Activated T-helper 17 cell treated with anti-CD3 and anti-CD28 coated beads, Interleukin-2, amount 50 U/mL, for 72 hours (primary cell): ENCODE measurements at places on chromosomes 4 and X. TPM values are rescaled to one million over a fixed set of nuclear protein-coding genes. Genes with fewer than 3 reads are reported as not detected.

Gene ALPK1
- 55.3 TPM for total RNA-seq

Gene CXXC4
- total RNA-seq: not detected

Gene TRAM1L1
- total RNA-seq: not detected

Gene RASGEF1B
- total RNA-seq: 0.61 TPM

Gene TEC
- total RNA-seq: 4.6 TPM

Gene KCNIP4
- total RNA-seq: not detected

Gene MAGEA12
- not detected for total RNA-seq

Gene CLDN22
- total RNA-seq: not detected
